Gastrocnemius medialis (tissue), 4 donors: ENCODE measurements at places on chromosomes 6 and 20. TPM values are rescaled to one million over a fixed set of nuclear protein-coding genes. Genes with fewer than 3 reads are reported as not detected.
A peak's percentile ranks its signal among the peaks of the same experiment; 100 is the strongest.

DNA sequence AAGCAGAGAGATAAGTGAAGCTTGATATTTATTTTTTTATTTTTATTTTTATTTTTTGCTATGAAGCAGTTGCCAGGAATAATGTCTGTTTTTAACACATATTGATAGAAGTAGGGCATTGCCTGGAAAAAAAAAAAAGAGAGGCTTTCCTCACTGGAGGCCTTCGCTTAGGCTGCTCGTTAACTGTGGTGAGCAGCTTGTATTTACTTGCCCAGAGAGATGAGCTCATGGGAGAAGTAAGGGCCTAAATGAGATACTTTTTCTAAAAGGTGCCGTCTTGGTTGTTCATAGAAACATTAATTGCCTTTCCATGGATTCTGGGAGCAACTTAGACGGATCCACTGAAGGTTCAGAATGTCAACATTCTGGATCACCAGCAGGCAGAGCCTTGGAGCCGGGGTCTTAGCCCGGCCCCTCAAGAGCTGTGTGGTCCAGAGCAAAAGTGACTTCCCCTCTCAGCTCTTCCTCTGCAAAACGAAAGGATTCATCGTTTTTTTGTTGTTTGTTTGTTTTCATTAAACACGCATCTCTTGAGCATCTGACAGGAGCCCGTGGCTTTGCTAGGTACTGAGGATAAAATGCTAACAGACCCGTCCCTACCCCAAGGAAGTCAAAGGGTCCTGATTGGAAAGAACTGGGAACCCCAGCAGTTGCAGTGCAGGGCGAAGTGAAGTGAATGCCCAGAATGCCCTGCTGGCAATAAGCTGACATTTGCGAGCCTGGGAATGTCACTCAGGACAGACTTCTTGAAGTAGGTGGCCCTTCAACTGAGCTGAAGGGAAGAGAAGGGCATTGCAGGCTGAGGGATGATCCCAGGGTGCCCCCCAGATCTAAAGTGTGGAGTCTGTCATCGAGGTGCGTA is 138.5 kb downstream of the ZDHHC14 start:
- no peak for DNase-seq

DNA sequence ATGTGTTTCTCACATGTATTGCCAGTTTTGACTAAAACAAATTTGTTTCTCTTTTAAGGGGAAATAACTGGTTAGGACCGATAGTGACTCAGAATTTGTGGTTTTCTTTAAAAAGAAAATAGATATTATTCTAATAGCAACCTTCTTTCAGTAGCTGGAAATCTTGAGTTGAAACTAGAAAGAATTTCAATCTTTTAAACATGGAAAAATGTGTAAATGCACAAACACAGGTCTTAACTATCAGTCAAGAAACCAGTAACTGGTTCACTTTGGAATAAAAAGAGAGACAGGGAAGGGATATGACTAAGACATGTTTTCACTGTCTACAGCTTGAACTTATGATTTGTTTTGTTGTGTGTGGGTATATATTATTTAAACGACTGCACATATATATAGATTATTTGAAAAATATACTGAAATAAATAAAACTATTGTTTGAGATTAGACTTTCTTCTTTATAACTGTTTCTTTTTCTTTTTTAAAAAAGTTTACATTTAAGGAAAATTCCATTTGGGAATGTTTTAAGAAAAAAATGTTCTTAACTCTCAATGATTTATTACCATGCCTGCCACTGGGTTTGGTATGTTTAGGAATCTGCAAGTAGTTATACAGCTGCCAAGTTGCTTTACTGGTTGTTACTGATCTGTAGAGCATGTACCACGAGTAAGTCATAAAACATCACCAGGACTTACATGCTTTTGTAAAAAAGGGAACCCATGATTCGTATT is 753.3 kb upstream of the MARCKS start:
- no peak for DNase-seq

- DNase-seq, result peak; percentile 15
Observed at GRCh38 chr20:11140359-11140758, 466.6 kb upstream of the JAG1 start.

DNA sequence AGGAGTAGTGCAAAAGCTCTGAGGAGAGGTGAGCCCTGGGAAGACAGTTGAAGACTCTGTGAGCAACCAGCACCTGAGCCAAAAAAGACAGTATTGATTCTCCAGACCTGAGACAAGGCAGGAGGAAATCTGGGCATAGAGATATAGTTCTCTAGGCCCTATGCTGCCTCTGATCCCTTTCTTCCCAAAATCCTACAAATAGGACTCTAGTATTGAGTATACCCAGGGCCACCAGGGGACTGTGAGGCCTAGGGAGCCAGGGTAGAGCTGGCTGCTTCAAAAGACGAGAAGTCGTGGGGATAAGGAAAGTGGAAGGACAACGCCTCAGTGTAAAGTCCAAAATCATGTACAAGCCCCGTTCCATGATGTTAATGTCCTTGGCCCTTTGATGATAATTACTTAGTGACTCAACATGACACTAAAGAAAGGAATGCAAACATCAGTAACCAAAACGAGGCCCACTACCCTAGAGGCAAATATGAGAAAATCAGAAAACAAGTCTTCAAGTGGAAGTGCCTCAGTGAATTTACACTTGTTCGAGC is 197.3 kb upstream of the PROKR2 start:
- no peak for DNase-seq

The CST2 gene
- total RNA-seq, result not detected
